ENCODE measurements at places on chromosomes 16 and 17.

DNA sequence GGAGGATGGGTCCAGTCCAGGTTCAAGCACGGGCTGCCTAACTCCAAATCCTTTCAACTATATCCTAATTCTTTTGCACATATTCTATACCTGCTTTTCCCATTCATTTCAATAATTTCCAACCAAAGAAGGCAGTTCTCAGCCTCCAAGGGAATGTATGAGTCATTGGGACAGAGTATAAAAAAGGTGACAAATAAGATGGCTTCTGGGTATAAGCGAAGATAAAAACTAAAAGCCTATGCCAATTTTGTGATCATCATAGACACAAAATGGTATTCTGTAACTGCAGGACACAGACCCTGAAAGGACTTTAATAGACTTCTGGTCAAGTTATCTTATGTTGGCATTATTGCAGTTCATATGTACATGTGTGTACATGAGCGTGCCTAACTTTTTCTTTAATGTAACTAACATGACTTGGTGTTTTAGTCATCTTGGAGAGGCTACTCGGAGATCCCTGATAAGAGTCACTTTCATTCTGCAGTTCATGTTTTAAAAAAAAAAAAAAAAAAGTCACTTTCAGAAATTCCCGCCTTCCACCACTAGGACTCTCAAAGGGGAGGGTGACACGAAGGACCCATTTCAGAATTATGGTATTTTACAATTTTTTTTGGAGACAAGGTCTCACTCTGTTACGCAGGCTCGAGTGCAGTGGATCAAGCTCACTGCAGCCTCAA is 17.3 kb downstream of the COG1 start:
- DNase-seq = no peak

GRCh38 chr17:80837711-80838110 is 153.9 kb upstream of the CHMP6 start:
- DNase-seq = no peak

GRCh38 chr16:3259836-3260235 is 3.4 kb upstream of the MEFV start:
- DNase-seq = no peak

DNA sequence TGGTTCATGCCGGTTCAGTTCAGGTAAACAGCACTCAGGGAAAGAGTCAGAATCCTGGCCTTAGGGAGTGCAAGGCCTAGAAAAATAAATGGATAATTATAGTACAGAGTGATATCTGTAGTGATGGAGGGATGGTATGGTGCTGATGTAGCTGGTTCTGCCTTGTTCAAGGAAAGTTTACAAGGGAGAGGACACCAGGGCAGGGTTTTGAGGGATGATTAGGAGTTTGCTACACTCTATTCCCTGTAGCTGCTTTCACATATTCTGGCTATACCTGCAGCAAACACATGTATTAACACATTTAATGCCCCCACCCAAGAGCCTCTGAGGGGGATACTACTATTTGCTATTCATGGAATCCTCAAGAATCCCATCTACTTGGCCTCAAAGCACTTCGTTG is 1.7 kb upstream of the NOS2 start:
- DNase-seq = no peak

DNA sequence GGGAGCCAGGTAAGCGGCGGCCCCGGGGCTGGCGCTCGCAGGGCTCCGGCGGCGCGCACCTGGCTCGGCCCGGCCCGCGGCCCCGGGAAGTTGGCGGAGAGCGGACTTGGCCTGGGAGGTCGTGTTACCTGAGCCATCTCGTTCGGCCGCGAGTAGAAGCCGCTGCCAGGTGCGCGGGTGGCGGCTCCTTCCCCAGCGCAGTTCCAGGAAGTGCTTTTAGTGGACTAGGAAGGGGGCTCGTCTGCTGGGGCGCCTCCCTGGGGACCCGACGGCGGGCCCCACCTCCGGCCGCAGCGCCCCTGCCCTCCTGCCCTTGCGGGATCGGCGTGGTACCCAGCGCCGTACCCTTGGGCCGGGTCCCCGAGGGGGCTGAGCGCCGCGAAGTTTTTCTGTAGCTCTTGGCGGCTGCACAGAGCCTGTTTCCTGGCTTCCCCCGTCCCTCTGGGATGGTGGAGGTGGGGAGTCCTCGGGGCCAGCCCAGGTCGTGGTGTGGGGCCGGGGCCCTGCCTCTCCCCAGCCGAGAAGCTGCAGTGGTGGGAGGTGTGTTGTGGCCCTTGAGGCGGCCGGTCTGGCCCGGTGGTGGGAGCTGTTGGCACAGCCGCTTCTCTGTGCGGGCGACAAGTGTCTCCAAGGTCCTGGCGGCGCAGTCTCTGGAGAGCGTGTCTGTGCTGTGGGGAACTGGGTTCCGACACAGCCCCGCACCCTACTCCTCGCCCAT is 96.9 kb downstream of the RAB11FIP4 start:
- DNase-seq = peak; percentile 27

DNA sequence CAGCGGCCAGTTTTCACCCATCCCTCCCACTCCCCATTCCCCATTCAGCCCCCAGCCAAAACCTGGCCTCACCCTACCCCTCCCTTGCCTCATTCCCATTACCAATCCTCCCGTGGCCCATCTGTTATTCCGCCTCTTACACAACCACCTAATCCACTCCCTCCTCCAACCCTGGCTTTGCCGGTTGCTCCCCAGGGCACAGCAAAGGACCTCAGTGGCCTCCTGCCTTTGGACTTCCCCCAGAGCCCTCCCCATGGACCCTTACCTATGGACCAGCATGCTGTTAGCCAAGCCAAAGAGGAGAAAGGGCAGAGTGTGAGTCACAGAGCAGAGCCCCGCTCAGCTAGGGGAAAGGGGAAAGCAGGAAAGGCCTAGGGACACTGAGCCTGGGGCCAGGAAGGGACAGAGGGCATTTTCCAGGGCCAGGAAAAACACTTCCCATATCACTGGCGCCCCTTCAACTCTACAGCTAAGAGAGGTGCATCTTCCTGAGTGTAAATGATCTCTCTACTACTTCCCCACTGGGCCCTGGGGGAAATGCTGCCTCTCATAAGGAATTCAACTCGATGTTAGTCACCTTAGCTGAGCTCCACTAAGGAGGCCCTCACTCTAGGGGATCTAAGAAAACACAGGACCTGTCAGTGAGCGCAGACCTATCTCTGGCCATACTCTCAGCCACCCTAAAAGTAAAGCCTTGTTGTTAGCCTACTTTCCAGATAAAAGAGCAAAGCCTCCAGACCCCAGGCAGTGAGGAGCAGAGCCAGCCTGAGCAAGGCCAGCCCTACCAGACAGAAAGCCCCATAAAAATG is 10.6 kb downstream of the PEMT start:
- no peak for DNase-seq

DNA sequence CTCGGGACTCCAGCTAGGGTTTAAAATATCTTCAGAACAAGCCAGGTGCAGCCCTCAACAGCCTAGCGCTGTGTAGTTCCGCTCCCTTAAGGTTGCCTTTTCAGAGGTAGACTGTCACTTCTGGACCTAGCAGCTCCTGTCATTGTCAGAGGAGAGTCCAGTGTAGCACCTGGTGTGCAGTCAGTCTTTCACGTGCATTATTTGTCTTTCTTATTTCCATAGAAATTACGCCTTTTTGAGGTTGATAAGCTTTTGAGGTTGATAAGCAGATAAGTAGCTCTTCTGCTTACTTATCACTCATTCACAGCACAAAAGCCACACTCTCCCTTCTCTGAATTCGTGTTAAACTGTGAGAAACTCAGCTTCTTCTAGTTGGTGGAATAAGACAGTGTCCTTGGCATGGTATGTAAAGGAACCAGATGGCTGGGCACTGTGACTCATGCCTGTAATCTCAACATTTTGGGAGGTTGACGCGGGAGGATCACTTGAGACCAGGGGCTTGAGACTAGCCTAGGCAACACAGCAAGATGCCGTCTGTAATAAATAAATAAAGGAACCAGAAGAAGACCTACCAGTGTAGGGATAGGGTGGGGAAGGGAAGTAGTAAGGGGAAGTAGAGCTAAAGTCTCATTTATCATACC is 10.2 kb downstream of the EEF2K start:
- DNase-seq = no peak

DNA sequence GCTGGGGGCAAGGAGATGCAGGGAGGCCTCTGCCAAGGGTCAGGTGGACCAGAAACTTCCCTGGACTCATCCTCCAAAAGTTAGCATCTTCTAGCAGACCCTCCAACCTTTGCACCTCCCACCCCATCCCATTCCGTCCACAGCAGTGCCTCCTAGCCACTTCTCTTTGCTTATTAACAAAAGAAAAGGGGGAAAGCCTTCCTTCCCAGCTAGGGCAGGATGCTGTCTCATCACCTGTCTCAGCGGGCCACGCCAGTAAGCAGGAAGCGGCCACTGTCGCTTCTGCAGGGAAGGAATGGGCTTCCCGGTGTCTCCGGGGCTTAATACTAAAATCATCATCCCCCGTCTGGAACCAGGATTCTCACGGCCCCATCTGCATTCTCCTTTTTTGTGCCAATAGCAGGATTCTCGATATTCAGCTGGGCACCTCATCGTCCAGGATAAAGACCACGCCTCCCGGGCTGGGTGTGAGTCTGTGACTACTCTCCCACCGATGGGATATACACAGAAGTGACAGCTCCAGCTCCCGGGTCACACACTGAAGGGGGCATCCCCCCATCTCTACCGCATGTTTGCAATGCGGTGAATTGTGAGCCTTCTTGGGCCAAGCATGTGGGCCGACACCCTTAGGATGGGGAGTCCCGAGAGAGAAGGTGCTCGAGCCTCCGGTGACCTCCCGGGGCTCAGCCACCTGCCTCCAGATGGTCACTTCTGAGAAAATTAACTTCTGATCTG is 15.5 kb upstream of the RBFOX3 start:
- no peak for DNase-seq

- no peak for DNase-seq
Observed at GRCh38 chr16:75099738-75100602, 16.6 kb downstream of the LDHD start.

DNA sequence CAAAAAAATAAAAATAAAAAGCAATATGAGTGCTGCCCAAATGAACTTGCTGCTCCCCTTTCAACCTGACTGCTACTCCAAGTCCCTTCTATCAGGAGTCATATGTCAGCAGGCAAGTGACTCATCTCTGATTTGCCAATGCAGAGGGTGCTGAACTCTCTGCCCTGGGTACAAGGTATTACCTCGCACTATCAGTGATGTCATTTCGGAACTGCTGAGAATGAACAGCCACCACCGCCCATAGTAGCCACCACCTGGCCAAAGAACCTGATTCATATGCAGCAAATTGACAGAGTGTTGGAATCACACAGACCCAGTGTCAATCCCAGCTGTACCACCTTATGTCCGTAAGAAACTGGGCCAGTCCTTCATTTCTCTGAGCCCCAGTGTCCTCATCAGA is 31.2 kb downstream of the LYRM9 start:
- DNase-seq = no peak

GRCh38 chr17:79905832-79906231 is 66.6 kb upstream of the CBX4 start:
- no peak for DNase-seq

GRCh38 chr16:9077091-9077809 is 14.2 kb upstream of the HAPSTR1 start:
- DNase-seq = no peak

DNA sequence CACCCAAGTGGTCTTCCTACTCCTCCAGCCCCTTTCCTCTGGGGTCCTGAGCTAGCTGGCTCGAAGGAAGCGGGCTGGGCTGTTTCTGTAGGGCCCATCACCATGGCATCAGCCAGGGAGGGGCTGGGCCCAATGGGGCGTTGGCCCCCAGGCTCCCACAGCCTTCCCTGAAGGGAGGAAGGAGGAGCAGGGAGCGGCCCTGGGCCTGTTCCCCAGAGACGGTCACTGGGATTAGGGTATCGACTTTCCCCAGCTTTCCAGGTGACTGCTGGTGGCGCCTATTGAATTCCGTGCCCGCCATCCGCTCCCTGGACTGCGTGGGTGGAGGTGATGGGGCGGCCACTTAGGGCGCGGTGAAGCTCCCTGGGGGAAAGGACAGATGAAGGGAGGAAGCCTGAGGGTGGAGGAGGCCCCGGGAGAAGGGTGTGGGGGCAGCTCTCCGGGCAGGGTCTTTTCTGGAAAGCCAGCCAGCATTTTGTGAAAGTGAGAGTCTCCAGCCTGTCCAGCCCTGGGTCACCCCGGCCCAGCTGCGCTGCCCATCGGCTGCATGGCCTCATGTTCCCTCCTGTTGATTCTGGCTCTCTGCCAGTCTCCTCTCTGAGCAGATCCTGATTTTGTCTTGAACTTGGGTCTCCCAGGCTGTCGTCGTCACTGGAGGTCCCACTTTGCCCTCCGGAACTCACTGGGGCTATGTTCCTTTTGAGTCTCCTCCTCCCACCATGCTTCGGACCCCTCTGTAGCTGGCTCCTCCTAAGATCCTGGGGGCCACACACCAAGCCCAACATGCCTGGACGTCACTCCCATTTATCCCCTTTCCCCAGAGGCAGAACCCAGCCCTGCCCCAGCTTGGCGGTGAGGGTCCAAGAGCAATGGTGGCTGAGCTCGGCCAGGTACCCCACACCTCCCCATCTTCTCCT is 9.8 kb downstream of the NHERF1 start:
- DNase-seq = no peak

- DNase-seq = no peak
Observed at GRCh38 chr16:5738586-5738985, 641.0 kb upstream of the EEF2KMT start.

GRCh38 chr17:33511670-33512069 is 218.6 kb upstream of the ASIC2 start:
- no peak for DNase-seq

- no peak for DNase-seq
Observed at GRCh38 chr17:81523402-81524038, 4.7 kb upstream of the FSCN2 start.

- DNase-seq = peak; percentile 66
Observed at GRCh38 chr16:12455287-12455798, 348.3 kb downstream of the CPPED1 start.

- DNase-seq = no peak
Observed at GRCh38 chr17:4986403-4986802, 1.1 kb downstream of the CAMTA2 start.

- no peak for DNase-seq
Observed at GRCh38 chr16:75011634-75012307, 12.9 kb downstream of the ZNRF1 start.

- DNase-seq = no peak
Observed at GRCh38 chr16:9260666-9261065, 169.2 kb downstream of the HAPSTR1 start.

- DNase-seq = no peak
Observed at GRCh38 chr17:78429618-78429995, 51.2 kb downstream of the PGS1 start.

DNA sequence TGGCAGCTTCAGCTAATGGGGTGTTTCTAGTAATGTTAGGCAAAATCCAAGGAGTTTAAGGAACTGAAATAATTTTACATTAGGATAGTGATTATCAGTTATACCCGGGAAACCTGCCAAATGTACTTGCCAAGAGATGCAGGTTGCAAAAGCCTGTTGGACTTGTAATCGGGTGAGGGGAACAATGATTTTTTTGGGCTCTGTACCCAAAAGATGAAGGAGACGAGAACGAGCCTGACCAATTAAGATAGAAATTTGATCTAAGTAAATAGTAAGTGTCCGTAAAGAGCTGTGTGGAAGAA is 56.3 kb upstream of the ARL4D start:
- no peak for DNase-seq

- DNase-seq = no peak
Observed at GRCh38 chr17:20979792-20980083, 63.1 kb downstream of the USP22 start.
